ENCODE measurements at places on chromosomes 12 and 14.

DNA sequence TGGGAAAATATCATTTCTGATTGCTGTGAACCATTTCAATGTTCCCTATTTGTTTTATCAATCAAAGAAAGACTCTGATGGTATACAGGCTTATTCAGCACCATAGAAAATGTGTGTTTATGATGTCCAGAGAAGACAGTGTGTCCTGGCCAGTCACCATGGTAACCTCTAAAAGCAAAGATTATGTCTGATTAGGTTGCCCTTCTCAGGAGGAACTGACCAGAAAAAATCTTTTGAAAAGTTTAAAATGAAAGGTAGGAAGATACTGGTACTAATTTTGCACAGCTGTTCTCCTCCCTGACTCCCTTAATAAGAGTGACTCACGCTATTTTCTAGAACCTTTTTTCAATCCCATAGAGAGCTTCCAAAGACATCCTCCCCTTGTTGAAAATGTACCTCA is 391.8 kb upstream of the DCN start:
- DNase-seq: peak; percentile 32

DNA sequence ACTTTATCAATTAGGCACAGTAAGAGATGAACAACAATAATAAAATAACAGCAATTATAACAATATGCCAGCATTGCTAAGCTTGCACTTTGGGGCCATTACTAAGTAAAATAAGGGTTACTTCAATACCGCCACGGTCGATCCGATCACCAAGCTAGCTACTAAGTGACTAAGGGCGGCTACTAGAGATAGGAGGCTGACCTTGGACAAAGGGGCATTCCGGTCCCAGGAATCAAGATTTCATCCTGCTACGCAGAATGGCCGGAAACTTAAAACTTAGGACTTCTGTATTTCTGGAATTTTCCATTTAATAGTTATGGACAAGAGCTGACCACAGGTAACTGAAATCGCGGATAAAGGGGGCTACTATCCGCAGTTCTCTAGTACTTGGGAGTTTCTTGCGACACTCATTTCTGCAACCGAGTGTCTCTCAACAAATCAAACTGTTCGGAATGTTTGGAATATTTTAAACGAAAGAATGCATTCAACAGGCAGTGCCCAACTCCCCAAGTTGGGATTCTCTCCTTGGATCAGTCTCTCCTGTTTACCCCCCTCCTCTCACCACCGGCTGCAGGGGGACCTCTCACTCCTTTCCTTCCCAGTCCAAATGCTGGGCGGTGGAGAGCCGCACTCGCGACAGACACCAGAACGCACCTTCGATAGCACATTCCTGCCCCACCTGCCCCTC is 650 bp downstream of the HEBP1 start:
- DNase-seq: peak; percentile 37

GRCh38 chr14:65949711-65950516 is 536.3 kb upstream of the CCDC196 start:
- peak; percentile 7 for DNase-seq

DNA sequence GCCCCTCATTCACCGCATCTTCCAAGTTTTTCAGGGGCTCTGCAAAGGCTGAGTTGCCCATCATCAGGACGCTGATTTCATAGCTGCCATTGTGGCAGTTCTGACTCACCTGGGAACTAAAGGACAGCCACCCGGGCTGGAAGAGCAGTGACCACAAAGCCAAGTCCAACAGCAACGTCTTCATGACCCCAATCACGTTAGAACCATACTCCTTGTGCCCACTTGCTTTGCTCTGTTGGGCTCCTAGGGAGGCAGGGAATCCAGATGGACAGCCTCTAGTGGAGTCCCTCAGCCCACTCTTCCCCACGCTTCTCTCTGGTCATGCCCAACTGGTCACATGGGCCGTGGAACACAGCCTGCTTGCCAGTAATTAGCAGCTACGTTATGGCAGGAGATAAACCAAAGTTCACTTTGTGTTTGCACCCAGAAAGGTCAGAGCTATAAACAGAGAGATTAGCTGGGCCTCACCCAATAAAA is at the start of gene GUCY2C:
GUCY2C (minus strand) TSS at position 335 of the 477 bp plus-strand sequence; CDS start at position 184, 151 bp downstream.
- DNase-seq: no peak

DNA sequence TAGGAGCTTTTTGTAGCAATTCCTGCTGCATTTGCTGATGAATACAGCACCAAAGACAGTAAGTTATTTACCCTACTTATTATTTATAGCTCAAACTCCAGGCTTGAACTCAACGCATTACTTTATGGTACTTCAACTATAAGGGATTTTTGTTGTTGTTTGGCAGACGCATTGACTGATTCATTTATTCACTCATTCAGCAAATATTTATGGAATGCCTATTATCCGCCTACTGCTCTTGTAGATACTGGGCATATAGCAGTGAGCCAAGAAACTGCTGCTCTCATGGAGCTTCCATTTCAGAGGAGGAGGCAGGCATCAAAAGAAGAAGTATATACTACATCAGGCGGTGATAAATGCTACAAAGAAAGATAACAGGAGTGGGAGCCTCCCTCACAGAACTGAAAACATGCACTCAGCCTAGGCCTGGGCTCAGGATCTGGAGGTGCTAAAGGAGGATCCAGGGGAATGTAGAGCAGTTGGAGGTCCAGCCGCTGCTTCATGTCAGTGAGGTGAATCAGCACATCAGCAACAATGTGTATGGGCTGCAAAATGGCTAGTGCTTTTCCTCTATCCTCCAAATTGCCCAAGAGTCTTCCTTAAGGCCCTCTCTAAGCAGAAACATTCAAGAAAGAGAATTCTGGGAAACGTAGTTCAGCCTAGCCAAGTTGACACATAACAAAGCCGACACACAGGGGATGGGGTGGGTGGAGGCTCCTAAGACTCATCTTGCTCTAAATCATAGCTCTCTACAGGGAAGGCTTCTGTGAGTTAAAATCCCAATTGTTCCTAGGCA is 157.5 kb downstream of the NRXN3 start:
- DNase-seq: no peak

DNA sequence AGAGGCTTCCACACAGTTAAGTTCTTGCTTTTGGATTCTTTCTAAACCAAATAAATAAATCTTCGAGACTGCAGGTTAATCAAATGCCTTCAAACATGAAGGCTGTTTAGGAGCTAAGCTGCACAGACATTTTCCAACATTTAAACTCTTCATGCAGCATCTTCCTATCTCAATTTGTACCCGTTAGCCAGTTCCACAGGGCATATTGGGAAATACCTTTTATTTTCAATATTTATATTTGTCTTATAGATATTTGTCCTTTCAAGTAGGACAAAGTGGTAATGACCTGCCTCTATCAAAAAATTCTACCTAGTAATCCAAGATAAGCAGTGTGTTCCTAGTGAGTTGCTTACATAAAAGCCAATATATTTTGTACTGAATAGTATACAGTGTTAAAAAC is 373.6 kb downstream of the DIO2 start:
- DNase-seq: no peak

GRCh38 chr14:35355981-35356841 is 48.3 kb downstream of the NFKBIA start:
- DNase-seq: peak; percentile 55
